ENCODE measurements at places on chromosomes 3 and 15.

- DNase-seq: no peak
Measured at GRCh38 chr3:6367171-6367570, 493.7 kb upstream of the GRM7 start.

DNA sequence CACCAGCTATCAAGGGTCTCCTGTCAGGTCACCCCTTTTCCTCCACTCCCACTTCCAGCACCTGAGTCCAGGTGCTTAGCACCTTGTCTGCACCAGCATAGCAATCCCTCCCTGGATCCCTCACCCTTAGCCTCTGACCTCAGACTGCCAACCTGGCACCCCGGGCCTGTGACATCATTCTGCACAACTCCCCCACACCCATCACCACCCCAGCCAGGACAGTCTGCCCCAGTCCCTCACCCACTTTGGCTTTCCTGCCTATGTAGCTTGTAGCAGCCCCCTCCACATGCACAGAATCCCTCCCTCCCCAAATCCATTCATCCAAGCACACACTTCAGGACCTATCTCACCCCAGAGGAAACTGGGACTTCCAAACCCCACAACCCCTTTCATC, 819 bp upstream of the PLXNB1 start:
- no peak for DNase-seq

DNA sequence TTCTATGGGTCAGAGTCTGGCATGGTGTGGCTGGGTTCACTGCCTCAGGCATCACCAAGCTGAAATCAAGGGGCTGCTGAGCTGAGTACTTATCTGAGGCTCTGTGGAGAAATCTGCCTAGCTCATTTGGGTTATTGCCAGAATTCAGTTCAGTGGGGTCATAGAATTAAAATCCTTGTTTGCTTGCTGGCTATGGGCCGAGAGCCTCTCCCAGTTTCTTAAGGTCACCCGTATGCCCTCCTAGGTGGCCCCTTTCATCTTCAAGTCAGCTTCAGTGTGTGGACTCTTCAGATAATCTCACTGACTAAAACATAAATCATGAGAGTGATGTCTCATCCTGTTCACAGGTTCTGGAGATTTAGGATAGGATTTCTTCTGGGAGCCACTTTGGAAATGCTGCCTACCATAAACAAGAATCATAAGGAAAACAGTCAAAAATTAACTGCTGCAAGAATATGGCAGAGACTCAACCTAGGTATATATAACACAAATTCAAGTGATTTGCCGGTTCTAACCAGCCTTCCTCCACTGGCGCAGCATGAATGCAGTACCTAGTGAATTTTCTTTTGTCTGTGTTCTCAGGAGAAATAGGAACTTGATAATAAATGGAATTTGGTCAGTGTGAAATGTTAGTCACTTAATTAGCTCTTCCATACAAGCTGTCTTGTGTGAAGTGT, 5.3 kb downstream of the CP start:
- DNase-seq: no peak

DNA sequence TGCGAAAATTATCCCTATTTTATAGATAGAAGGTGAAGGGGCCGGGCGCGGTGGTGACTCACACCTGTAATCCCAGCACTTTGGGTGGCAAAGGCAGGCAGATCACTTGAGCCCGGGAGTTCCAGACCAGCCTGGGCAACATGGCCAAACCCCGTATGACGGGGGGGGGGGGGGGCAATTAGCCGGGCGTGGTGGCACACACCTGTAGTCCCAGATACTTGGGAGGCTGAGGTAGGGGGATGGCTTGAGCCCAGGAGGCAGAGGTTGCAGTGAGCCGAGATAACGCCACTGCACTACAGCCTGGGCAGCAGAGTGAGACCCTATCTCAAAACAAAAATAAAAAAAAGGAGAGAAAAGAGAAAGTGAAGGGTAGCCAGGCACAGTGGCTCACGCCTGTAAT, 1.4 kb downstream of the AAGAB start:
- DNase-seq: no peak

- no peak for DNase-seq
Measured at GRCh38 chr3:127614928-127615589, 13.9 kb upstream of the PODXL2 start.

GRCh38 chr3:141386611-141387111, 18.4 kb downstream of the ZBTB38 start:
- no peak for DNase-seq

DNA sequence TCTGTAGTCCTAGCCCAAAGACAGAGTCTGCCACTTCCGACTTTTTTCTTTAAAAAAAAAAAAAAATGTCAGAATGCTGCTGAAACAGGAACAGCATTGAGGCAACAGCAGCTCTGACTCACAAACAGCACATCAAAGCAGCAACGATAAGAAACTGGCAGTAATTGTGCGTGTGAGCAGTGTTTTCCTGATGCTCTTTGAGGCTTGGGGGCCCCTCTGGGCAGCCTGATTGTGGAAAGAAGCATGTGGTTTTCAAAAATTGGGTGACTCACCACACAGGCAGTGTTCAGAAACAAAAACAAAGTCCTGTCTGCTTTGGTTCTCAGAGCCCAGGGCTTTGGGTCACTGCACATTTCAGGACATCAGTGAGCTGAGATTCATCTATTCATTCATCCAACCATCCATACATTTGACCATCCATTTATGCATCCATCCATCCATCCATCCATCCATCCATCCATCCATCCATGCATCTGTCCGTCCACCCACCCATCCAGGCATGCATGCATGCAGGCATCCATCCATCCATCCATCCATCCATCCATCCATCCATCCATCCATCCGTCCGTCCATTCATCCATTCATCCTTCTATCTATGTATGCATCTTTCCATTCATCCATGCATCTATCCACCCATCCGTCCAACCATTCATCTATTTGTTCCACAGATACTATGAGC, 308.4 kb downstream of the RPLP1 start:
- DNase-seq: peak; percentile 59

DNA sequence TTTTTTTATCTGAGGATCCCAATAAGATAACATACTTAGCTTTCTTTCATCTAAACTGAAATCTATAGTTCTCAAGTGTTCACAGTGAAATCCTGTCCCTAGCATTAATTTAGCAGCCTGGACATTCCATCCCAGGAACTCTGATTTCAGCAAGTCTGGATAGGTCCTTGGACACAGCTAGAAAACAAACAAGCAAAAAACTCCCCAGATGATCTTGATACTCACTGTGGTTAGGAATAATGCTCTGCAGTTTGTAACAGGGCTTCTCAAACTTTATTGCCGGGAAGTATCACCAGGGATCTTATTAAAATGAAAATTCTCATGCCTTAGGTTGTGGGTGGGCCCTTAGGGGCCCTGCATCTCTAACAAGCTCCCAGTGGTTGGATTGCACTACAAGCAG, 24.3 kb downstream of the THBS1 start:
- no peak for DNase-seq

- DNase-seq: no peak
Measured at GRCh38 chr3:177157492-177157891, 39.8 kb downstream of the TBL1XR1 start.

GRCh38 chr15:67838789-67839332, 984 bp downstream of the RNU6-1 start:
- DNase-seq: no peak

GRCh38 chr3:105328338-105328730, 38.4 kb upstream of the ALCAM start:
- DNase-seq: no peak
